Stimulated activated CD8-positive, alpha-beta memory T cell treated with anti-CD3 and anti-CD28 coated beads, Interleukin-2, amount 100 ng/mL, for 1 hour (primary cell): ENCODE measurements at places on chromosomes 12 and 14.

GRCh38 chr12:69553628-69554248, 31.5 kb upstream of the CCT2 start:
- no peak for DNase-seq

GRCh38 chr14:67579636-67580035, 20.4 kb downstream of the PIGH start:
- DNase-seq, result no peak

GRCh38 chr12:122480753-122481152, 20.0 kb downstream of the ZCCHC8 start:
- no peak for DNase-seq

DNA sequence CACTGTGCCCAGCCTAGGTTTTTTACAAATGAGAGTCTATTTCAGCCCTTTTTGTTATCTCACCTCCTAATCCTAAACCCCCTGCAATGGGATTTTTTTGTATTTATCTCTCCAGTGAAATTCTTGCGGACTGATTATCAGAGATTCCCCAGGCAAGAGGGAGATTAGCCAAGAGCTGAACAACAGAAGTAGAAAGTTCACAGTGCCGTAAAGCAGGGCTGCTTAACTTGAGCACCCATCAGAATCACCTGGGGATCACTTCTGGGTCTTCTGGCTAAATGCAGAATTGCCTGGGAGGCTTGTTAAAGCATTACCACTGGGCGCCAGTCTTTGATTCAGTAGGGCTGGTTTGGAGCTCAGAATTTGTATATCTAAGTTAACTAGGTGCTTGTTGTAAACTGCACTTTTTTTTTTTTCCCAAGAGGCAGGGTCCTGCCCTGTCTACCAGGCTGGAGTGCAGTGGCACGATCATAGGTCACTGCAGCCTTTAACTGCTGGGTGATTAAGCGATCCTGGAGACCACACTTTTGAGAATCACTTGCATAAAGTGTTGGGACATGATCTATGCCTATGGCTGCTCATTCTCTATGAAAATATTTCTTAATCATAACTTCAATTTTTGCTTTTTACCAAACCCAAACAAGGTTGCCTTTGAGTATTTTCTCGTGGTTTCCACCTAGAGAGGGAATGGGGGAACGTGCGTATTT, 1.1 kb upstream of the DPPA3 start:
- no peak for DNase-seq

DNA sequence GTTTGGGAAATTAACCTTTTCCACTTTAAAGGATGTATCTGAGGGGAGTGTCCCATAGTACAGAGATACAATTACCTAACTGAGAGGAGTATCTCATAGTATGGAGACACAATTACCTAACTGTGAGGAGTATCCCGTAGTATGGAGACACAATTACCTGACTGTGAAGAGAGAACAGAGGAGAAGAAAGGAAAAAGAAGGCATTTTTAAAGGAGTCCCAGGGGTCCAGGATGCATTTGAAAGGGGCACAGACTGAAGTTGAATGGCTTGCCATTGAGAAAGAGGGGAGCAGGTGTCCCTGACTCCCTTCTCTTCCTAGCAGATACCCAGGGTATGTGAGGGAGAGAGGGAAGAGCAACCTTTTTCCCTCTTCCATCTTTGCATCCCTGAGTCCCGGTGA, 17.9 kb downstream of the KLRF2 start:
- DNase-seq, result no peak

DNA sequence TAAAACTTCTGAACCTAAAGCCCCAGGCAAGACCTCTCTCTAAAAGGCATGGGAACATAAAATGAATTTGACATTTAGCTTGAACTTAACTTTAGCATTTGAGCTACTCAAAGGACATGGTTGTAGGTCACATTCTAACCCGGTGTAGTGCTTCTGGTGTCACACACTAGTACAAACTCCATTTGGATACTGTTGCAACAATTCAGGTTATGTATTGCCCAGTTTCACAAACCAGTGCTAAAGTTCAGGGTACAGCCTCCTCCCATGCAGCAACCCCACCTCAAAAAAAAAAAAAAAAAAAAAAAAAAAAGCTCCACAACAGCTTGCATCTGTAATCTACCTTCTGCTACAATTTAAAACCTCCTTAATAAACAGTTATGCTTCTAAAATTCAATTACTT, 7.8 kb downstream of the PPTC7 start:
- DNase-seq, result no peak

DNA sequence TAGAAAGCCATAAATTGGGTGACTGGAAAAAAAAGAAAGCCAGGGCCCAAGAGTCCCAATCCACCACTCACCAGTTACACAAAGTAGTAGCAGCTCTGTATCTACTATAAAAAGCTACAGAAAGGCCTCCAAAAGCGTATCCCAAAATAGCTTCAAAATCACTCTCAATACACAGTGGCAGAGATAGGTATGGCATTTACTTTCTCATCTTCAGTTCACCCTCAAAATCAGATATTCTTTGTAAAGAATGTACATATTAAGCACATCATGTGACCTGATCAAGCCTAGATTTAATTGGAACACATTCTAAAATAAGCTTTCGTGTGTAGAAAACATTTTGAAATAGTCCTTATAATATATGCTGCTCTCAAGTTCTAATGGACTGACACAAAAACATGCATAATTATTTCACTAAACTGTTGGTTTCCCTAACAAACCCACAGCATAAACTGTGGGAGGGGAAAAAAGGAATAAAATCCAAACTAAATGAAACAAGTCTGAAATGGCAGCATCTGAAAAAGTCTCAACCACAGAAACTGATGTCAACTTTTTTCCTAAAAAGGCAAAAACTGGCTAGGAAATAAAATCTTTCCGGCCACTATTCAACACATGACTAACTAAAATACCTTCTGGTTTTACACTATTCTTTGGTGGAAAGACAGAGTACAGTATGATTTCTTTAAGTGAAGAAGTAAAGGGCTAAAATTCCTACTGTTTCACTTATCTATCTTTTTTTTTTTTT, 25.9 kb downstream of the UBE2N start:
- no peak for DNase-seq

- DNase-seq, result no peak
These were observed 10.5 kb upstream of the CALM1 start for GRCh38 chr14:90386321-90386720.

DNA sequence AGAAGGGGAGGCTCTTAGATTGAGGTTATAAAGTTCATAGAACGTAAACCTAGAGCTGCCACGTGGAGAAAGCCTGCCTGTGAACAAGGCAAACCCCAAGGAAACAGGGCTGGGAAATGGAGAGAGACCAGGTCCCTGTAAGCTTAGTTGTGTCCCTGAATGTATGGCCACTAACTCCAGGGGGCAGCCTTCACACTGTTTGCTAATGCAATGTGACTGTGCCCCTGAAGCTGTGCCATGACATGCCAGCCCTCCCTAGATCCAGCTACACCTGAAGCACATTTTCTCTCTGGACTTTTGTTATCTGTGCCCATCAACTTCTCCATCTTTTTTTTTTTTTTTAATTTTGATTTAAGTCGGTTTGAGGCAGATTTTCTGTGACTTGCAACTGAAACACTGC, 60.6 kb upstream of the TMCC3 start:
- no peak for DNase-seq

GRCh38 chr14:60819575-60819974, 85.0 kb downstream of the MNAT1 start:
- DNase-seq, result no peak

DNA sequence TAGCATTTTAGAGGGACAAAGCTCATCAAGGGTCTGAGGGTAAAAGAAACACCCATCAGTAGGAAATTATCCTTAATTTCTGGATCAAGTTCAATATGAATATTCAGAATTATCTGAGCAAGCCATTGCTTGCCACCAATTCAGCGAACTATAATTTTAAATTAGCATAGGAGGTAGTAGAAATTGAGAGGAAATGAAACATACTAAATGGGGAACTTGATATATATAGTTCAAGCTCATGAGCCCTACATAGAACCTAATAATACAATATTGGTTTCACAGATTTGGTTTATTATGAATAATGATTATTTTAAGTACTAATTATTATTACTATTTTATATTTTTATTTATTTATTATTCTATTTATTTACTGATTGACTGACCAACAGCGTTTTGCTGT, 42.1 kb upstream of the GXYLT1 start:
- no peak for DNase-seq

GRCh38 chr14:81329640-81330381, 70.3 kb downstream of the STON2 start:
- DNase-seq, result no peak

DNA sequence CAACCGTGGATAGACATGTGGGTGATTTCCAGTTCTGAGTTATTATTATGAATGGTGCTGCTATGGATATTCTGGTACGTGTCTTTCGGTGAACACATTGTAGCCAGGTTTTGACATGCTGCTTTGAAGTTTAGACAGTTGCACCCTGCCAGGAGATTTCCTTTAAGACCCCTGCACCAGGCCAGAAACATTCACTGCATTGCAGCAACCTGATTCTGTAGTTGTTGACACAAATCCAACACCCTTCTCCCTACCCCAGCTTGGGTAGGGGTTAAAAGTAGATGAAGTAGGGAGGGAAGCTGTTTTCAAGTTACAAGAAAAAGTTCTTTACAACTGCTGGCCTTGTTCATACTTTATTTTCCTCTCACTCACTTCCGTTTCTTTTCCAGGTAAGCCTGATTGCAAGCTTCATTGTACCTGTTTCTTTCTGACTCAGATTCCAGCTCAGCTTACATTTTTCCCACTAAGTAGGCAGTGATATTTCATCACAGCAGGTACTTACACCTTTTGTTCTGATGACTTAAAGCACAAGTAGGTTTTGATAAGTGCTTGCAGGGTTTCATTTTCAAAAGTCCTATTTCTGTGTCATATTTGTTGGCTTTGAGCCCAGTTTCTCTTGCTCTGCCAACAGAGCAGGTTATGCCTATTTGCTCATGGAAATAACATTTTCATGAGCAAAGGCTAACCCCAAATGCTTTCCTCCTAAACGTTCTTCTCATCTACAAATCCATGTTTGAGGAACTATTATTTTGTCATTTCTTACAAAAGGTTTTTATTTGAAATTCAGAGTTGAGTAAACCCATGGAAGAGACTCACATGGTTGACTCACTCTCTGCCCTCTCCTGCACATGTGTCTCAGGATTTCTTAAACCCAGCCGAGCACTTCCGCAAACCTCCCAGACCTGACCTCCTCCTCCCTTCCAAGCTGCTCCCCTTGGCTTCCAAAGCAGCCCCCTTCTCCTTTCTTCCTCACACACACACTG, 12.1 kb upstream of the LTA4H start:
- no peak for DNase-seq

- DNase-seq, result no peak
These were observed 23.5 kb downstream of the ADGRD1 start for GRCh38 chr12:130977046-130977742.

GRCh38 chr12:88313554-88313953, 171.4 kb downstream of the TMTC3 start:
- DNase-seq, result no peak

DNA sequence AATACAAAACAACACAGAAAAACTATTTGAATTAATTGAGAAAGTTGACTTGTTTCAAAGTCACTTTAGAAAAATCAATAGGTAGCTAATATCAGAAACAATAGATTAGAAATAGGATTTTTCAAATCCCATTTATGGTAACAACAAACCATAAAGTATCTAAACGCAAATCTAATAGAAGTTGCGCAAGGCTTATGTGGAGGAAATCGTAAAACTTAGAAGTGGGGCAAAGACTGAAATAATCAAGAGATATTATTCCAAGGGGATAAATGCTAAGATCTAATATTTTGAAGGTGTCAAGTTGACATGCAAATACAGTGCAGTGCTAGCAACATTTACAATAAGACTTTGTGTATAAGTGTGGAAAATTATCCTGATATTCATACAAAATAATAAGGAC, 87.2 kb downstream of the TRHDE start:
- no peak for DNase-seq

GRCh38 chr12:114858388-114859146, 174.6 kb upstream of the TBX3 start:
- no peak for DNase-seq

DNA sequence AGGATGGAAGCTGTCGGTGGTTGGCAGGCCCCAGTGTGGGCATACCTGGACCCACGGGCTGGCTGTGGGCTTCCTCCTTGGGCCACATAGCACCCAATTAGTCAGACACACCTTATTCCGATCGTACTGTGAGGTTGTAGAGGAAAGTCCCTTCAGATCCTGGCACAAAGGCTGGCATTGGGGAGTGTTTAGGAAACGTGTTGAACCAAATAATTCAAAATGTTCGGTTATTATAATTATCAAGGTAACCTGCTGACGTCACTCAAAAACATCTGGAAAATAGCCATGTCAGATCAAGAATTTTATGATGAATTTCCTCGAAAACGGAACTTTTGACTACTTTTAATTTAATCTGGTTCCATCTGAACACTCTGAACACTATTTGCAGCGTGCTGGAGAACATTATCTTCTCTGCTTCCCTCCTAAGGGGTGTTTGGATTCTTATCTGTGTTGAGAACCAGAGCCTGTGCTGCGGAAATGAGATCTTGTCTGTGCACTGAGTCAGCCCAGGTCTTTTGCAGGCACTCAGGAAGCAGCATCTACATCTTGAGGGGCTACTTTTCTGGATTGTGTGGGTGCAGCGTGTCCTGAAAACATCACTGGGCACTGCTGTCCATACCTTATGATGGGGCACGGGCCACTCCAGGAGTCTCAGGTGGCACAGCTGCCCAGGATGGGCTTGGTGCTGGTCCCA, 100.3 kb downstream of the SLC25A47 start:
- DNase-seq, result no peak

DNA sequence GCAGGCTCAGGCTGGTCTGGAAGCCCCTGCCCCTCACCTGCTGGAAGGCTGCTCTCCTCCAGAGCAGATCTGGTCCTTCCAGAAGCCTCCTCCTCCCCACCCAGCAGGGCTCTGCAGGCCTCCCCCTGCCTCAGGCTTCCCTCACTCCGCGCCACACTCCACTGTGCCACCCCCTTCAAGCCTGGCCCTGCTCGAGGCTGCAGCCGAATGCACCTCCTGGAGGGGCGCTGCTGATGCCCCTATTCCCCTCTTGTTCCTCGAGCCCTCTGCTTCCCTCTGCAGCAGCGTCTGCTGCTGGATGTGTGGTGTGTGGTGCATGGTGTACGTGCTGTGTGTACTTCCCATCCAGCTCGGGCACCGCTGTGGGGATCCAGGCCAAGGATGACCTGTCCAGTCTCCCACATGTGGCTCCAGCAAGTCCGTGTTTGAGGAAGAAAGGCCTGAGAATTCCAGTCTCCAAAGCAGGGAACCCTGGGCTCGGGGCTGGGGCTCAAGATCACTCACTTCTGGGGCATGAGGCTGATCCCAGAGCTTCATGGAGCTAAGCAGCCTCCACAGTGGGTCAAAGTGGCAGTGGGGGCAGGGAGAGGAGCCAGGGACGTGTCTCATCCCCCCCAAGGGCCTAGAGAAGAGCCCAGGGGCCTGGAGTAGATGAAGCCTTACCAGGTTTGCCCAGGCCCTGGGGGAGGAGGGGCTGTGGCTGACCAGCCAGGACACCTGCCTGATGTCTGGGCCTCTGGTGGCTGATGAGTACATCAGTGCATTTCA, 136.0 kb upstream of the C14orf180 start:
- no peak for DNase-seq
